ENCODE measurements at places on chromosomes 7 and 10. TPM values are rescaled to one million over a fixed set of nuclear protein-coding genes. Genes with fewer than 3 reads are reported as not detected.

Gene APBB1IP
- total RNA-seq = 4.1 TPM

Gene SYT15
- 2.5 TPM for total RNA-seq

Gene CLRN3
- total RNA-seq = 0.42 TPM

Gene NUTM2A
- 0.69 TPM for total RNA-seq

Gene CCDC71L
- 10.6 TPM for total RNA-seq

DNA sequence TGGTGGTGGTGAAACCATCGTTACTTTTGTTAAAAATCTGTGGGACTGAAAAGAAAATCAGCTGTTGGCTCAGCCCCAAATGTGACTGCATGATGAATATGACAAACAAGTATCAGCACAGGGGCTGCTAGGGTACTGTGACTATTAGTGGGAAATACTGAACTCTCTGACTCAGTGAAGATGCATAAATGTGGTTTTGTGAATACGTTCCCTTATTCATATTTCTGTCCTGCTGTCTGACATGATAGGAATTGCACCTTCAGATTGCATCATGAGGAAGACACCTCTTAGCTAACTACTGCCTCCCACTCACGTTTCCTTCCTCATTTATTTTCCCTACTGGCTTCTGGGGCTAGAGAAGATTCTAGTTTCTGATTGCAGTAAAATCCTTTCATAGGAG is 1.4 kb downstream of the CLEC5A start:
- DNase-seq = no peak

DNA sequence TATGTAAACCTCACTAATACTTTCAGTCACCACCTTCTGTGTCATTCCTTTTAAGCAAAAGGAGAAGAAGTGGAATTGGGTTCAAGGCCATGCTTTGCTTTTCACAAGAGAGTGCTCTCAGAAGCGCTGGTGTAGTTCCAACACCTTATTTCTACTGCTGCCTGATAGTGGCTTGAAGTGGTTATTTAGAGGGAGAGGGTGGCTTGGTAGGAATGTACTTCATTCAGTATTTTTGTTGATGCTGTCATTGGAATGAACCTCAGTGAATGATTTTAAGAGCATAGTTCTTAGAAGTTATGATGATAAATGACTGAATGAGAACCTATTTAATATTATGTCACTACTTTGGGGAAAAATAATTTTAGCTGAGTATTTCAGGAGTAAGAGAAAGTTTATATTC is 396.7 kb downstream of the EXOC4 start:
- no peak for DNase-seq

GRCh38 chr7:27220440-27220955 is 20.6 kb upstream of the HOXA13 start:
- no peak for DNase-seq

DNA sequence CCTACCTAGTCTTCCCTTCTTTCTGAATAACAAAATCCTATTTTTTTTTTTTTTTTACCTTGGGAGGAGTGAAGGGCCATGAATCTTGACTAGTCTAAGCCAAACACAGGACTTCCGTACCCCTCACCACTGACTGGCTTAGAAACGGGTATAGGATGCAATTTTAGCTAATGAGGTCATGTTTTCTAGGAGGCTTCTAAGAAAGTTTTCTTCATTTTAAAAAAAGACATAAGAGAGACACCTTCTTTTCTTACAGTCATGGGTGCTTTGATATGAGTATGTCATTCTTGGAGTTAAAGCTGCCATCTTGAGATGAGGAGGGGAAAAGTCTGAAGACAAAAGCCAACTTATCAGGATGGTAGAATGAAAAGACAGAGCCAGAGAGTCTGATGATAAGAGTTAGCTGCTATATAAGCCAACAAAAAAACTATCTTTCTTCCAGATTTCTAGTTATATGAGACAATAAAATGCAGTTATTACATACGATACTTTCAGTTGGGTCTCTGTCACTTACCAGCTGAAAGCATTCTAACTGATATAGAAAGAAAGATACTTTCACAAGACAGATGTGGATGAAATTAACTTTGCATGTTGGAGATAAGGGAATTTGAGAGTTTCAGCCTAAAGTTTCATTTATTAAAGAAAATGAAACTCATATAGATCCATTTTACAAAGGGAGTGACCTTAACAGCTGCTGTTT is 34.0 kb downstream of the ZNF438 start:
- DNase-seq = peak; percentile 42

- DNase-seq = no peak
Measured at GRCh38 chr10:52212802-52213201, 101.3 kb upstream of the DKK1 start.

- no peak for DNase-seq
Measured at GRCh38 chr7:20539201-20539600, 76.3 kb upstream of the ABCB5 start.

- DNase-seq = peak; percentile 23
Measured at GRCh38 chr7:101644879-101645278, 15.8 kb upstream of the MYL10 start.

- no peak for DNase-seq
Measured at GRCh38 chr10:113060201-113061053, 110.4 kb downstream of the TCF7L2 start.

DNA sequence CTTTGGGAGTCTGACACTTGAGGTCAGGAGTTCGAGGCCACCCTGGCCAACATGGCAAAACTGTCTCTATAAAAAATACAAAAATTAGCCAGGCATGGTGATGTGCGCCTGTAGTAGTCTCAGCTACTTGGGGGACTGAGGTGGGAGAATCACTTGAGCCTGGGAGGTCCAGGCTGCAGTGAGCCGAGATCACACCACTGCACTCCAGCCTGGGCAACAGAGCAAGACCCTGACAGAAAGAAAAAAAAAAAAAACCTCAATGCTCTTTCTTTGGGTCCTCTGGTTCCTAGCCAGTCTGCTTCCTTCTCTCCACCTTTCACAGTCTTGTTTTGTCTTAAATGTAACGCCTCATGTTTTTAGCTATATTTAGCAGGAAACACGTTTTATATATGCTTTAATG is 9.4 kb downstream of the OGDH start:
- DNase-seq = no peak

DNA sequence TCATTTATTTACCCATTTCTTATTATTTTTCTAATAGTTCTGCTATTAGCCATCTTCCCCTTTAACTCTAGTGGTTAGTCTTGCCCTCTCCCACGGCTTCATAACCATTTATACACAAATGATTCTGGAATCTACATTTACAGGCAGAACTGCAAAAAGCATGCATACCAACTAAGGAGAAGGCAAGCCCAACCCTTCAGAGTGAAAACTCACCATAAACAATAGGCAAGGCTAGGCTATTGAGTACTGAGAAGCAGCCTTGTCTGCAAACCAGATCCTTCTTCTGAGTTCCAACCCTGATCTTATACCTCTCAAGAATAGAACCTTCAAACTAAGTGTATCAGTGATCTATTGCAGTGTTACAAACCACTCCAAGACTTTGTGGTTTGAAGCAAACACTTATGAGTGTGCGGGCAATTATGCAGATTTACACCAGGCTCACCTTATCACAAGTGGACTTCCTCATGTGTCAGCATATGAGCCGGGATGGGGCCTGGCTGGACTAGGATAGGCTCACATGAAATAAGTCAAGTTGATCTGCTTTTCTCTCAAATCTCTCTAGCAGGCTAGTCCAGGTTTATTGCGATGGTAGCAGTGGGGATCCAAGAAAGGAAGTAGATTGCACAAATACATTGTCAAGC is 896.9 kb upstream of the PHF14 start:
- DNase-seq = no peak

DNA sequence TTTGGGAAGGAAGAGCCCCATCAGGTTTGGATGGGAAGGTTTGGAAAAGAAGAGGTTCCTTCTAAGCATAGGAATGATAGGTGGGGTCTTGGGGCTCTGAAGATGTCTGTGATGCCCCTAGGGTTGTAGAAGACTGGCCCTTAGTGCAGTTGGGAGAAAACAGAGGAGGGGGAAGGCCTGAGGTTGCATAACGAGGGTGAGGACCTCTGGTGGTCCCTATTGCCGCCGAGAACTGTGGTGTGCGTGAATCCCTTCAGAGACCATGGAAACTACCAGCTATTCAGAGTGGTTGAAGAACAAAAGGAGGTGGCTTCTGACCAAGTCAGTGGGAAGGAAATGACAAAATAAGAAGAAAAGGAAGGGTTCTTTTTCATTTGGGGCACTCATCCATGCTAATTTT is 3.1 kb upstream of the PKD2L1 start:
- DNase-seq = no peak

- DNase-seq = peak; percentile 55
Measured at GRCh38 chr7:99210265-99210970, 2.5 kb upstream of the KPNA7 start.

DNA sequence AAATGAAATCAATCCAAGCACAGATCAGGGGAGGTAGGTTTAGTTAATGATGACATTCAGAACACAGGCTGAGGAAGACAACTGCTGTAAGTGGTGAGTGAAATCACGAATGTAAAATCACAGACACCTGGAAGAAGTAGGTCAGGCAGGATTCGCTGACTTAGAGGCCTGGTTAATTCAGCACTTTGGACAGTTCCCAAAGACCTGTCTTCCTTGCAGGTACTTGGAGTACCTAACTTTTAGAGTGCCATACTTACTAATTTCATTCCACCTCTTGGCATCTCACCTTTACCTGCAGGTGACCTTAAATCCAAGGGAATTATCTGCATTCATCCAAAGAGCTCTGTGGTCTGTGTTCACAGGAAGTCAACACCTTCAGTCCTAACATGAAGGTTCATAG is 822.3 kb downstream of the PHTF2 start:
- DNase-seq = no peak
